ENCODE measurements at places on chromosomes 4 and X.

- H3K36me3 ChIP-seq: no peaks in the 10 kb centered on the region
- no peak for DNase-seq
- H3K27ac ChIP-seq: no peak overlapping the region
- no peak overlapping the region for H3K4me3 ChIP-seq
- no peaks in the 10 kb centered on the region for H3K27me3 ChIP-seq
- H3K4me1 ChIP-seq: no peaks in the 10 kb centered on the region
Observed at GRCh38 chr4:138904793-138905192, 110.8 kb upstream of the NOCT start.

GRCh38 chrX:145843146-145843904 is 25.7 kb downstream of the SLITRK2 start:
- no peak overlapping the region for H3K27ac ChIP-seq
- H3K27me3 ChIP-seq: no peaks in the 10 kb centered on the region
- no peak for DNase-seq
- no peak overlapping the region for H3K4me3 ChIP-seq

- no peak overlapping the region for H3K4me3 ChIP-seq
- no peak overlapping the region for H3K27ac ChIP-seq
- no peak for DNase-seq
- no peaks in the 10 kb centered on the region for H3K36me3 ChIP-seq
- no peaks in the 10 kb centered on the region for H3K27me3 ChIP-seq
Observed at GRCh38 chr4:178293601-178294000, 851.4 kb upstream of the AGA start.

DNA sequence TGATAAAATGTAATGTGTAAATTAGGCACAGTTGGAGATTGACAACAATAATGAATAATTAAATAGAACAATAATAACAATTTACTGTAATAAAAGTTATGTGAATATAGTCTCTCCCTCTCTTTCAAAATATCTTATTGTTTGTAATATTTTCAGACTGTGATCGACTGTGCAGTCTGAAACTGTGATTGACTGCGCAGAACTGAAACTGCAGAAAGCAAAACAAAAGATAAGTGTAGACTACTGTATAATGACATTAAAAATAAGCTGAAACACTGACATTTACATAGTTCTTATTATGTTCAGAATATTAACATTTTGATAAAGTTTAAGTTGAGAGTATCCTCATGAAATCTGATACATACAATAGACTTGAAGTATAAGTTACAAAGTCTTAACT is 371.0 kb downstream of the CCSER1 start:
- DNase-seq: no peak
- no peak overlapping the region for H3K27ac ChIP-seq
- H3K4me1 ChIP-seq: no peaks in the 10 kb centered on the region
- no peaks in the 10 kb centered on the region for H3K27me3 ChIP-seq

DNA sequence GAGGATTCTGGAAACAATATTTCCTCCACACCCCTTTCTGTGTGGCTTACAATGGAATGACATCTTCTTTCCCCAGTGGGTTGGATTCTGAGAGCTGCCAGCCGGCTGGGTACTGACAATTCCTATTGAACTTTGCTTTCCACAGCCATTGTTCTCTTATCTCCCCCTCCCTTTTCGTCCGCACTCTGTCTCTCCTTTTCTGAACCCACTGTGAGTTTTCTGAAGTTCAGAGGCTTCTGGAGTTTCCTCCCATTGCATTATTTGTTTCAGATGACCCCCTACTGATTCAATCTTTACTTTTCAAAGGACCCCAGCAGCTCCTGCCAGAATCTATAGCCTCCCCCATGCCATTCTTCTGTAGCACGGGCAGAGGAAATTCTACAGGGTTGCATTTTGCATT is 10.4 kb downstream of the SMPX start:
- no peaks in the 10 kb centered on the region for H3K27me3 ChIP-seq
- no peak overlapping the region for H3K4me3 ChIP-seq
- no peaks in the 10 kb centered on the region for H3K36me3 ChIP-seq
- no peak overlapping the region for H3K27ac ChIP-seq
- no peaks in the 10 kb centered on the region for H3K4me1 ChIP-seq
- no peak for DNase-seq

DNA sequence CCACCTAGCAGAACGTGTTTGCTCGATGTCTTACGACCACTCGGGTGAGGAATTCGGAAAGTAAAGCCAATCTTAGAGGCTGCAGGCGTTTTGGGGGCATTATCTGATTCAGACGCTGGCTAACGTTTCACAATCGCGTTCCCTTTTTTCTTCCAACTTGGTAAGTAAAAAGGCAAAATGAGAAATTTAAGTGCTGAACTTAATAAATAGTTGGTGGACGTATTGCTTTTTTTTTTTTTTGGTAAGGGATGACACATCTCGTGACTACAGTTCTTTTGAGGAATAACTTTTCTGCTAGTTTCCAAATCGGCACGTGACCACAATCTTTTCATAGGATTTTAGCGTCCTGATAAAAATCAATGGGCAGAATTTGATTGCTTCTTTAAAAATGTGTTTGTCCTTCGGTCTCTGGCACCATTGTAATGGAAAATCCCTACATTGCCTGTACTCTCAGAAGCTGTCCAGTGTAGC is 848 bp downstream of the RAB9A start:
- no peaks in the 10 kb centered on the region for H3K27me3 ChIP-seq
- peak; percentile 27 for DNase-seq
- peaks cover 16% of the 10 kb centered on the region for H3K4me1 ChIP-seq
- H3K36me3 ChIP-seq: peaks cover 3% of the 10 kb centered on the region

DNA sequence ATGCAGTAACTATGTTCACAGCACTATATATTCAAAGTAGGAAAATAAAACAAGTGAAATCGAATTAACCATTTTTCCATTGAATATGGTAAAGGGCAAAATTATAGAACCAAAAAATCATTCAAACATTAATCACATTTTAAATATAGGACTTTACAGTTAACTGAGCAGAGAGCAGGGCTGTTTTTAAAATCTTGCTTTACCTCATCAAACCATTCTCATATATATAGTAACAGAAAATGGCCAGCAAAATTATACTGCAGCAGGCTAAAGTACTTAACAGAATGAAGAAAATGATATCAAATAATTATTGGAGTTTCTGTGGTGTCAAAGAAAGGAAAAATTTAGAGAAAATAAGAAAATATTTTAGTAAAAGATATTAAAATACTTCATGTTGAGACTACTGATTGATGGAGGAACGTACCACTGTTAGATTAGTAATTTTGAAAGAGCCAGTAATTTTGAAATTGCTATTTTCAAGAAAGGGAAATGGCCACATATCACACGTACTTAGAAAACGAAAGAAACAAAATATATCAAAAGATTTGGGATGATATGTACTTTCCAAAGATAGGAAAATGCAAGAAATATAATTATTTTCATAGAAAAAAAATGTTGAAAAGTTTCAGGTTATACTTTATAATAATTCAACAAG is 813.7 kb downstream of the DMD start:
- H3K36me3 ChIP-seq: no peaks in the 10 kb centered on the region
- no peaks in the 10 kb centered on the region for H3K27me3 ChIP-seq
- H3K27ac ChIP-seq: no peak overlapping the region
- no peak overlapping the region for H3K4me3 ChIP-seq

- H3K4me3 ChIP-seq: no peak overlapping the region
- no peak overlapping the region for H3K27ac ChIP-seq
- H3K36me3 ChIP-seq: no peaks in the 10 kb centered on the region
Observed at GRCh38 chrX:112521676-112522075, 158.1 kb downstream of the LHFPL1 start.

- H3K4me1 ChIP-seq: no peaks in the 10 kb centered on the region
- H3K36me3 ChIP-seq: no peaks in the 10 kb centered on the region
- no peak overlapping the region for H3K27ac ChIP-seq
- H3K27me3 ChIP-seq: no peaks in the 10 kb centered on the region
Observed at GRCh38 chr4:156820931-156821330, 150.7 kb downstream of the PDGFC start.

DNA sequence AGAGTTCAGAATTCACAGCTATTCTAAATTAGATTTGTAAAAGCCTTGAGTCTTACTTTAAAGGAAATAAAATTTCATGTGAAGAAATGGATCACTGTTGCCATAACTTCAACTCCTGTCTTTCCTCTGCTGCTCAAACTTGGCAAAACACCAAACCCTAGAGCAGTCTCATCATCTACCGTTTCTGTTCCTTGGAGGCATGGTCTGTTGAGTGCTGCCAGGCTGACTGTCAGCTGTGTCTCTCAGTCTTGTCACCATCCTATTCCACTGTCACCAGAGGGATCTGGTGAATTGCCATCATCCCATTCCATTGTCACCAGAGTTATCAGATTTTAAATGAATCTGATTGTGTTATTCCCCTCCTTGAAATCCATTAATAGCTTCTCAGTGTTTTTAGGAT is 55.6 kb downstream of the STIM2 start:
- no peaks in the 10 kb centered on the region for H3K4me1 ChIP-seq
- no peak overlapping the region for H3K27ac ChIP-seq
- H3K4me3 ChIP-seq: no peak overlapping the region
- H3K27me3 ChIP-seq: no peaks in the 10 kb centered on the region
- no peaks in the 10 kb centered on the region for H3K36me3 ChIP-seq
- DNase-seq: no peak

GRCh38 chr4:146165840-146166239 is 9.7 kb upstream of the LSM6 start:
- peaks cover 7% of the 10 kb centered on the region for H3K4me1 ChIP-seq
- no peak overlapping the region for H3K4me3 ChIP-seq
- DNase-seq: no peak
- H3K27me3 ChIP-seq: no peaks in the 10 kb centered on the region

DNA sequence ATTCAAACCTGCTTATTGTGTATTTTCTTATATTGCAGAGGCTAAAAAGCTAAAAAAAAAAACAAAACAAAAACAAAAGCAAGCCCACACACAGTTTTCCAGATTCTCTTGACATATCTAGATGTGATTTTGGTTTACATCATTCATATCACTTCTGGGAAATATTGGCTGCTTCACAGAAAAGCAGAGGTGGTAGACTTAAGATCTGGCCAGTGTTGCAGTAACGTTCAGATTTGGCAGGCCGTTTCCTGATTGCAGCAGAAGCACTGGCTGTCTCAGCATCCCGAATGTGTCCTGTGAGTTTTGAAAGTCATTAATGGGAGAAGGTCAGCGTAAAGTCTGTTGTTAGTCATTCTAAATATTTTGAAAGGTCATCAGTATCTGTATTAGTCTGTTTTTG is 2062.0 kb downstream of the ARAP2 start:
- no peaks in the 10 kb centered on the region for H3K4me1 ChIP-seq
- H3K27ac ChIP-seq: no peak overlapping the region
- no peak overlapping the region for H3K4me3 ChIP-seq
- no peak for DNase-seq

GRCh38 chr4:69078852-69079251 is 17.4 kb upstream of the UGT2B7 start:
- H3K4me1 ChIP-seq: peaks cover 7% of the 10 kb centered on the region
- no peaks in the 10 kb centered on the region for H3K36me3 ChIP-seq
- H3K4me3 ChIP-seq: no peak overlapping the region
- H3K27me3 ChIP-seq: no peaks in the 10 kb centered on the region

DNA sequence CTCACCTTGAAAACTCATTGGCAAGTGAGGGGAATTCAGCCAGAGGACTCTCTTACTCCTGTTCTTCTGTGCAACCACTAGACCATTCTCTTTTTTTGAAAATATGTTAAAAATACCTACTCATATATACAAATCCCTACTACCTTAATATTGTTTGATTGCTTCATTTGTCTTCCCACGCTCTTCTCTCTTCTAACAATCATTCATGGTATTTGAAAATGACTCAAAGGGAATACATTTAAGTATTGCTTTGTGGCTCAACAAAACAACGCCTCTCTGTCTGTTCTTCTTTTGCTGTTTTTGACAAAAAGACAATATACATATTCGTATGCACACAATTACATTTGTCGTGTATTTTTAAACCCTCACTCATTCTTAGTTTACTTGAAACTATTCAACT is 589.4 kb downstream of the ANKRD50 start:
- no peaks in the 10 kb centered on the region for H3K36me3 ChIP-seq
- no peaks in the 10 kb centered on the region for H3K4me1 ChIP-seq
- H3K27me3 ChIP-seq: no peaks in the 10 kb centered on the region

DNA sequence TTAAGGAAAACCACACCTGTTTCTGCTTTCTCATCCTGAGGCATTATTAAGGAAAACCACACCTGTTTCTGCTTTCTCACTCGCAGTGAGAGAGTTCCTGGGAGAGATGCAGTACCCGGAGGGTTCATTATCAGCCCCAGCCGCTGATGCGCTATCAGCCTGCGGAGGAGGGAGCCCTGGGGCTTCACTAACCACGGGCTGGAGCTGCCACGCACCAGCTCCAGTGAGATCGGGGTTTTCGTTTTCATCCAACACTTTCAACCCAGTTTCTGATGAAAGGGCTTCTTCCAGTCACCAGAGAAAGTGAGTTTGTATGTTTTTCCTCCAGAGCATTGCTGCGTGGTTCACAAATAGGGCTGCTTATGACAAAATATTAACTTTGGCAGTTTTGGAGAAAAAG is 93.2 kb upstream of the PRKX start:
- no peak overlapping the region for H3K27ac ChIP-seq
- no peaks in the 10 kb centered on the region for H3K27me3 ChIP-seq
- DNase-seq: no peak
- H3K4me3 ChIP-seq: no peak overlapping the region
- no peaks in the 10 kb centered on the region for H3K4me1 ChIP-seq
- H3K36me3 ChIP-seq: no peaks in the 10 kb centered on the region

- no peak overlapping the region for H3K4me3 ChIP-seq
- H3K27me3 ChIP-seq: no peaks in the 10 kb centered on the region
- H3K27ac ChIP-seq: no peak overlapping the region
- no peaks in the 10 kb centered on the region for H3K4me1 ChIP-seq
Observed at GRCh38 chrX:17655211-17656034, 81.9 kb upstream of the SCML1 start.

- peak; percentile 61 for DNase-seq
- H3K27me3 ChIP-seq: no peaks in the 10 kb centered on the region
- peaks cover 10% of the 10 kb centered on the region for H3K4me1 ChIP-seq
- H3K36me3 ChIP-seq: peaks cover 43% of the 10 kb centered on the region
- H3K4me3 ChIP-seq: peak within 1 kb of the TSS; percentile 88
Observed at GRCh38 chrX:154436983-154437752, at the start of gene GDI1. Gene GDI1 (plus strand): TSS chrX:154437154. CDS start chrX:154437255, 101 bp downstream.

DNA sequence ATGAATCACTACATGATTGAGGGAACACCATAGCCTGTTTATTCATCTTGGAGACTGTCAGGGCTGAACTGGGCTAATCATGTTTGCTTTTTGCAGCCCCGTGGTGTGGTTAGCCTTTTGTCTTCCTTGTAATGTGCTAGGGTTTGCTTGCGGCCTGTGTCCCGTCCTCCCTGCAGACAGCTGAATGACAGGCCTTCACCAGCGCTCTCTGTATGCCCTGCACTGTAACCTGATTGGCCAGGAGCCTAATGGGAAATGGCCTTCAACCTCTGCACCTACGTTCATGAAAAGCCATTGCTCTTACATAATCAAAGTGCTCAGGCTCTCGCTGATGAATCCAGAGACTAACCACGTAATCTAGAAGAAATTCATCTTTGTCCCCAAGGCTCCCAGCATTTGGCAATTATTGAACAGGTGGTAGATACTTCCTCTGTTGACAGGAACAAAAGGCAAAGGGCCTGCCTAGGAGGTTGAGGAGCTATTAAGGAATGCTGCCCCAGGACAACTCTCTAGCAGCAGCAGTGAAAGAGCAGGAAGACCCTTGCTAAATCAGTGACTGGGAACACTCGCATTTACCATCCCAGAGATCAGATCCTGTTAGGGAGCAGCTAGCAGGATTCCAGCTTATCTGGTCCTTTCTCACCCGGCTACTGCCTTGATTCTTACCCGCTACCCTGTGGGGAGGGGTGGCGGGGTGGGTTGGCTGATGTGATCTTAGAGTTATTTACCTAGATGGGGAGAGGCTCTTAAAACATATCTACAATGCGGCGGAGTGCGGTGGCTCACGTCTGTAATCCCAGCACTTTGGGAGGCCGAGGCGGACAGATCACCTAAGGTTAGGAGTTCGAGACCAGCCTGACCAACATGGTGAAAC is 42.3 kb upstream of the FAT1 start:
- H3K4me3 ChIP-seq: no peak overlapping the region
- DNase-seq: no peak
- H3K27me3 ChIP-seq: no peaks in the 10 kb centered on the region
- H3K4me1 ChIP-seq: peaks cover 34% of the 10 kb centered on the region
- H3K36me3 ChIP-seq: no peaks in the 10 kb centered on the region
- no peak overlapping the region for H3K27ac ChIP-seq
